Cardiac septum (tissue), 1 donor: ENCODE measurements at places on chromosomes 16 and 17. TPM values are rescaled to one million over a fixed set of nuclear protein-coding genes. Genes with fewer than 3 reads are reported as not detected.

- no peak for DNase-seq
These were observed 11.3 kb downstream of the NOG start for GRCh38 chr17:56604691-56605290.

DNA sequence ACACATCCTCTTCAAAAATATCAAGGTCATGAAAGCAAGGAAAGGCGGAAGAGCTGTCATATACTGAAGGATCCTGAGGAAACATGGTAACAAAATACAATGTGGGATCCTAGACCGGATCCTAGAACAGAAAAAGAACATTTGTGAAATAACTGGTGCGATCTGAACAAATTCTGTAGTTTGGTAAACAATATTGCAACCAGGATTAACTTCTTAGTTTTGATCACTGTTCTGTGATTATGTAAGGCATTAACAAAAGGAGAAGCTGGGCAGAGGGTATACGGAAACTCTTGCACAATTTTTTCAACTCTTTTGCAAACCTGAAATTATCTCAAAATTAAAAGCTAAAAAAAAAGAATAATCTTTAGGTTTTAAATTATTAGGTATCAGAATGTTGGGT lies 109.7 kb downstream of the TRIM37 start:
- DNase-seq: no peak

GRCh38 chr17:50596191-50597037 lies 35.9 kb downstream of the CACNA1G start:
- DNase-seq: no peak

DNA sequence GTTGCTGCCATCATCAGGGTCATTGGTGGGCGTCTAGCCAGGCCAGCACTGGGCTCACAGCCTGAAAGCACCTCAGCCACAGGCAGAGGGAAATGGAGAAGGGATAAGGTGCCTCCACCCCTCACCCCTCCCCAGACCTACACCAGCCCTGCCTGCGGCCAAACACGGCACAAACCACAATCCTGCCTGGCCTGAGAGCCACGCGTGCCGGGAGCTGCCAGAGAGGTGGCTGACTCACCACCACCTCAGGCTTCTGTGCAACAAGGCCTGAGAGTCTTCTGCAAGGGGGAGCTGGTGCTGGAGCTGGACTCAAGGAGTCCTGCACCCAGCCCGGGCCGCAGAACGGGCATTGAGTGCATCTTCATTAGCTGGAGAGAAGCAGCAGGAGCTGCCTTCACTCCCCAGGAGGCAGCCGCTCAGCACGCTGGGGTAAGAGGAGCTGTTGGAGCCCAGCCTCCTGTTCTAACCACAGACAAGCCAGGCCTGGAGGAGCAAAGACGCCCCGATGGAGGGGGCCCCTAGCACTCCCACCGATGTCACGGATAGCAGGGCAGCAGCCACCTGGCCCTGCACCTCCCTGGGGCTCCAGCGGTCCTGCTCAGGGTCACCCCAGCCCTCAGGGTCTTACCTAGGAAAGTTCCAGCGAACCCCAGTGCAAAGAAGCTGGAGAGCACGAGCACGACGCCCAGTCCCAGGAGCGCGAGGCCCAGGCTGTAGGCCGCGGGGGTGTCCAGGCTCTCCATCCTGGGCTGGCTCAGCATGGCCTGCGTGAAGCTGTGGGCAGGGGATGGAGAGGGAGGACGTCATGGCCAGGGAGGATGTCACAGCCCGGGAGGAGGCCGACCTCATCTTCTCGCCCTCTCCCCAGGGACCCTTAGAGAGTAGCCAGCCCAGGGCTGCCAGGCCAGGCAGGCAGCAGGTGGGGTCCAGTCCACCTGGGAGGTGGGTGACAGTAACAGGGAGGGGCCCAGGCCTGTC lies 16.0 kb upstream of the RASD1 start:
- DNase-seq: peak; percentile 73

- no peak for DNase-seq
These were observed 74.3 kb upstream of the CES5A start for GRCh38 chr16:55949518-55949917.

DNA sequence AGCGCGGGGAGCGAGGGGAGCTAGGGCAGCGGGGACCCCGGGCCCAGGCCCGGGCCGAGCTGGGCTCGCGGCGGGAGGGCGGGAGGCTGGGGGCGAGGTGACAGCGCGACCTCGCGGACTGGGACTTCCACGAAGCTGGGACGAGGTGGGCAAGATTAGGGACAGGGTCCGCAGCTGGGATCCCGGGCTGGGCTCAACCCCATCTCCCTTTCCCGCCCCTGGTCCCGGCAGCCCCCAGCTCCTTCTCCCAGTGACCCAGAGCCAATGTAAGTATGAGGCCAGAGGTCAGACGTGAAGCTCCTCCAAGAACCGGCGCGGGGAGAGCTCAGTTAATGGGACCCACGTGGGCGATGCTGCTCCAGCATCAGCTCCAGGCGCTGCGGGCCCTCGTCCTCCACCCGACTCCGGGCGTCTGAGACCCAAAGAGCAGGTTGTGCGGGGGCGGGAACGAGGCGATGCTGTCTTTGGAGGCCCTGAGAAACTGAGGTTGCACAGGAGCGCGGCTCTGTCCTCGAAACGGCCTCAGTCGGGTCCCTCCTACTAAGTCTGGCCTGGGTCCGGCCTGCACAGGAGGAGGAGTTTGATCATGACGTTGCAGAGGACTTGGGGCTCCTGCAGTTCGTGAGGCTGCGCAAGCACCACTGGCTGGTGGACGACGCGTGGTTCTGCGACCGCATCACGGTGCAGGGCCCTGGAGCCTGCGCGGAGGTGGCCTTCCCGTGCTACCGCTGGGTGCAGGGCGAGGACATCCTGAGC lies 585 bp downstream of the ALOX12 start:
- DNase-seq: no peak

DNA sequence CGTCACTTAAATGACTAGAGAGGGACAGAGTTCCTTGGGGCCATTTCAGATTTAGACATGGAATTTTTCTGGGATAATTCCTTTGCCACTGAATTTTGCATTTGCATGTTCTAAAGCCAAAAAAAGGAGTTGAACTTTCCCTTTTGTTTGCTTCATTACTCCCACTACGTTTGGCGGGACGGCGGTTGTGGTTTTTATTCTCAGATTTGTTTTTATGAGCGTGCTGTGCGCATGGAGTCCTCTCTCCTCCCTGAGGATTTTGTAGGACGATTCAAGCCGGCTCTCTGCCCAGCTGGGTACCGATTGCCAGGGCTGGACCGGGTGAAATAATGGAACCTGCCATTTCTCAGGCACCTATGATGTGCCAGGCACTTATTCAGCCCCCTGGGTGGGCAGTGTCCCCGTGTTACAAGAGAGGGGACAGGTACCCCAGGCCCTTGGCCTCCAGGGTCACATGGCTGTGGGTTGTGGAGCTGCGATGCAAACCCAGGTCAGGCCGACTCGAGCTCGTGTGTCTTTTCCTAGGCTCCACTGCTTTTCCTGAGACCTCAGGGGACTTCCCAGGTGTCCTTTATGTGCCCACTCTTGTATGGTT lies 18.8 kb downstream of the CMIP start:
- DNase-seq: no peak

- DNase-seq: no peak
These were observed 6.1 kb downstream of the WWOX start for GRCh38 chr16:78105517-78105916.

DNA sequence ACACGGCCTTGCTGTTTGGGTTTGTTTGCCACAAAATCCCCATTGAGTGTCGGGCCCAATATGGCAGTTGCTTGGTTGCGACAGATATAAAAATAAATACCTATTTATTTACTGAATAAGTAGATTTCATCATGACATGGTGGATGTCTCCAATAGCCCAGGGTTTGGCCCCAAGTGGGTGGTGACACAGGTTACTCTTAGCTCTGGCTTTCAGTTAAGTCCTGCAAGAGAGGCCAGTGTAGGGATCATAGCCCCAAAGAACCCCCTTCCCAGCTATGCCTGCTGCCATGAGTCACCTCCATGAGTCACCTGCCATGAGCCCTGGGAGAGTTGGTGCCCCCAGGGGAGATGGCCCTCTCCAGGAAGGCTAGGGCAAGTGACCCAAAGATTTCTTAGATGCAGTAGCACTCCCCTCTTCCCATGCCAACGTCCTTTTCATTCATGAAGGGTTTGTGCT lies 78.7 kb upstream of the LGALS9 start:
- DNase-seq: no peak

DNA sequence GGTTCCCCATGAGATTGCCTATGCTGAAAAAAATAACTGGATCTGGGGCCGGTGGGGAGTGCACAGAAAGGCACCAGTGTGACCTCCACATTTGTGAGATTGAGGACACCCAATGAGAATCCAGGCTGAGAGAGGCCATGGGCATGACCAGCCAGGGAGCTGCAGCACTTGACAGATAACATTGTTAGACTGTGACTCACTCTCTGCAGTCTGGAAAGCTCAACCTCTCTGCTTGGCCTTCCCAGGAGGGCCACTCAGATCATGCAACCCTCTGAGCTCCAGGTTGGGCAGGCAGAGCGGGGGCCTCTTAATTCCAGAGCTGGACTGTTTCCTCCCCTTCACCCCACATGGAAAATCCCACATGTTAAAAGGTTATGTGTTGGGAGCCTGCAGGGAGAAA lies 30.1 kb downstream of the FZD2 start:
- peak; percentile 80 for DNase-seq

- no peak for DNase-seq
These were observed 7.9 kb downstream of the KRT37 start for GRCh38 chr17:41416479-41416878.

GRCh38 chr16:57500578-57501111 lies 14.4 kb upstream of the DOK4 start:
- DNase-seq: no peak

DNA sequence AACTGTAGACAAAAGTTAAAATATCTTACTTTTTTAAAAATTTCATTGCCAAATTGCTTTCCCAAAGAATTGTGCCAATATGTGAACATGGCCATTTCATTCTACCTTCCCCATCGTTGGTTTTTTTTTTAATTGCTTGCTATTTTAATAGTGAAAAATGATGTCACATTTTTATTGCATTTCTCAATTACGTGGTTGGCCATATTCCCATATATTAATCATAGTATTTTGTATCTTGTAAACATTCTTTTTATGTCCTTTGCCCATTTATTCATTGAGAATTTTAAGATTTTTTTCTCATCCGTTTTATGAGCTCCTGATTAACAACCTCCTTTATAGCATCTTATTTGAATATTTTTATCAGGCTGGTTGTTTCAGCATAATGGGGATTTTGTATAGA lies 7.2 kb downstream of the OMG start:
- DNase-seq: no peak

GRCh38 chr16:2774161-2774891 lies 2.8 kb downstream of the ELOB start:
- DNase-seq: peak; percentile 9

DNA sequence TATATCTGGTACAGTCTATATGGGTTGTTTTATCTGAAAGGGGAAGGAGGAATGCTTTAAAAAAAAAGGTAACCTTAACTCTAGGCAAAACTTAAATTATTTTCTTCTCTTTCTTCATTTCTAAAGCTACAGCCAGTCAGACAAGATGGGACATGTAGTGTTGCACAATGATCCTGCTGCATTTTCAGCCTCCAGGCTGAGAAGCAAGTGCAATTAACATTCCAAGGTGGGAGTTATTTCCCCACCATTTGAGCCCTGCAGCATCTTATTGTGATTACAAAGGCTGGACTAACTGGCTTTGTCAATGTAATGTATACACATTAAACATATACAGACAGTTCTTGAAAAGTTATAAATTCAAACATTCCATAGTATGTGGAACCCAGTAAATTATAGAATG lies 22.6 kb upstream of the NF1 start:
- no peak for DNase-seq

DNA sequence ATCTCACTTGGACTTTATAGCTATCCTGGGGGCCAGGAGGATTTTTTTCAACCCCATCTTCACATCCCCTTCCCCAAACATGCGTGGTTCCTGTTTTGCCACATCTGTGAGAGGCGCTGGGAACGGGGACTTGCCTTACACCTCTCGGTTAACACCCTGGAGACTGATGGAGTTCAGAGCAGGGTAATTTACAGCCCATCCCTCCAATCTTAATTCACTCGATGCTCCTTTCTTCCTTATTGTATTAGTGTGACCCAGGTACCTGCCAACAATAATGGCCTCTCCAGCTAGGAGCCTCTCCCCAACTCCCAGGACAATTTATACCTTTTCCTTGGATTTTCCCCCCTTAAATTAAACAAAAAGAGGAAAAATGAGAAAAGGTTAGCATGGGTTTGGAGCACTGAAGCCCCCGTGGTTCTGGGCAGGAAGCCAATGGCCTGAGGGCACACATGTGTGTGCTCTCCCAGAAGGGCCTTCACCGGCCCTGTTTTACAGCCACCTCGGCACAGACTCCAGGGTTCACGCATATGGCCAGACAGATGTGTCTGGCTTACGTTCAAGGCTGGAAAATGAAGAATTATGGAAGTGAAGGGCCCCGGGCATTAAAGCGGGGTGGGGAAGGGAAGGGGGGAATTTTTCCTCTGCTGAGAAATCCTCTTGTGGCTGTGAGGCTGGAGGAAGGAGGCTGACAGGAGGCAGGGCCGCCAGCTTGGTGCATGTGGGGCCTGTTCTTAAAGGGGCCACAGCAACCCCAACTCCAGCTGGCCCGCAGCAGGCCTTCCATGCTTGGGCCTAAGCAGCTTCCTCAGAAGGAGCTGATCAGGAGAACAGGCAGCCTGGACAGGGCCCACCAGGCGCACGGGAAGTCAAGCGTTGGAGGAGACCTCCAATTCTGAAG lies 21.4 kb downstream of the HIC1 start:
- DNase-seq: no peak

GRCh38 chr16:19835968-19836421 lies 48.7 kb downstream of the GPRC5B start:
- no peak for DNase-seq

Gene SPEM1
- total RNA-seq: not detected

Gene TMC8
- total RNA-seq: 2.2 TPM

Gene DHRS7C
- total RNA-seq: 0.89 TPM

Gene CLEC19A
- total RNA-seq: not detected

Gene NUPR1
- total RNA-seq: 50.2 TPM

Gene ZNF267
- total RNA-seq: 4.2 TPM

Gene NPIPA2
- total RNA-seq: 4.5 TPM
